HS-27A (cell line): ENCODE measurements at places on chromosomes 4 and X.

- DNase-seq = no peak
Observed at GRCh38 chr4:7058792-7059191, 9.1 kb downstream of the GRPEL1 start.

- DNase-seq = no peak
Observed at GRCh38 chrX:102714994-102715393, 2.7 kb downstream of the GPRASP2 start.

GRCh38 chr4:9979101-9979701 is 42.1 kb downstream of the SLC2A9 start:
- DNase-seq = no peak

DNA sequence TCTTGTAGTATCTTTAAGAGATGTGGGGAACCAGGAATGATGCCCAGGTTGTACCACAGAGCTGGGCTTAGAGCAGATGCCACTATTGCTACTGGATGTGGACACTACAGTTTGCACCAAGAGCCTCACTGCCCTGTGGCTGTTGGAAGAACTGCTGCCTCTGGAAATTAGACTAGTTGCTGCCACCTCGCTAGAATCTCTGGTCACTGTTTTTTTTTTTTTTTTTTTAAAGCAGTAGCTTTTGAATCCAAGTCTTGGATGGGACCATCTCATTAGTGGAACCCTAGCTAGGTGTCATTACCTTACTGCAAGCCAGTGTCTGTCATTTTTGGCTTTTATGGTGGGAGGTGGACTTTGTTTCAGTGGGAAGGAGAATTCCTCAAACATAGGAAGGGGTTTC is 105.5 kb downstream of the ARHGAP10 start:
- no peak for DNase-seq

GRCh38 chr4:184697956-184698355 is 35.9 kb downstream of the CENPU start:
- no peak for DNase-seq
